ENCODE measurements at places on chromosomes 5 and 9. TPM values are rescaled to one million over a fixed set of nuclear protein-coding genes. Genes with fewer than 3 reads are reported as not detected.
A peak's percentile ranks its signal among the peaks of the same experiment; 100 is the strongest.

- no peak for DNase-seq
- no peaks in the 10 kb centered on the region for H3K27me3 ChIP-seq
- H3K27ac ChIP-seq, result no peak overlapping the region
- no peak overlapping the region for H3K4me3 ChIP-seq
- no peaks in the 10 kb centered on the region for H3K4me1 ChIP-seq
These were observed 42.9 kb downstream of the STARD4 start for GRCh38 chr5:111469293-111469896.

The EIF4E1B gene
- not detected for total RNA-seq

DNA sequence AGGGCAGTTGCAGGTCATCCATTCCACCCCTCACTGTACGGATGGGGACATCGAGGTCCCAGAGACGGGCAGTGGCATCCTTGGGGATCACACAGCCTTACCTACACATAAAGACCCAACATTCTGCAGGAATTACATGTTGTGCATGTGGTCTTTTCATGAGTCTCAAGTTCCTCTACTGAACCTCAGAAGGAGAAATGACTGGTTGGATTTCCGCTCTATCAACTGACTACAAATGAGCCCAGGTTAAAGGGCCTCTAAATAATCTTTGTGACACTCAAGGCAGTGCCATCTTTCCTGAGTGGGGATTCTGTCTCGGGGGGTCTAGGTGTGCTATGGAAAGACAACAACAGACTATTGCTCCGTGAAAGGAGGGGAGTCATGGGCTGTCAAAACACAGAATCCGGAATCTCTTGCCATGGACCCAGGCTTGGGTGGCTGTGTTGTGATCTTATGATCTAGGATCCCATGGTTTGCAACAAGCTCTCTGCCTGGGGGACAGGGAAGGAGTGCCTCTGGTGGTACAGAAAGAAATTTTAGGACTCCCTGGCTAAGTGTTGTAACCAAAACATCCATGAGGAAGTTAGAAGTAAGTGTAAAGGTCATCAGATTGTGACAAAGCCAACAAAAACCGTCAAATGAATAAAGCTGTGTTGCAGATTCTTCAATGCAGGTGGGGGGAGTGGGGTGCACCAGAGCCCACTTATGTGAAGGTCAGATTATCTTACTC lies 1.9 kb upstream of the SLC31A2 start:
- DNase-seq, result no peak
- H3K36me3 ChIP-seq, result no peaks in the 10 kb centered on the region
- H3K27ac ChIP-seq, result no peak overlapping the region
- H3K27me3 ChIP-seq, result no peaks in the 10 kb centered on the region
- H3K4me1 ChIP-seq, result no peaks in the 10 kb centered on the region

DNA sequence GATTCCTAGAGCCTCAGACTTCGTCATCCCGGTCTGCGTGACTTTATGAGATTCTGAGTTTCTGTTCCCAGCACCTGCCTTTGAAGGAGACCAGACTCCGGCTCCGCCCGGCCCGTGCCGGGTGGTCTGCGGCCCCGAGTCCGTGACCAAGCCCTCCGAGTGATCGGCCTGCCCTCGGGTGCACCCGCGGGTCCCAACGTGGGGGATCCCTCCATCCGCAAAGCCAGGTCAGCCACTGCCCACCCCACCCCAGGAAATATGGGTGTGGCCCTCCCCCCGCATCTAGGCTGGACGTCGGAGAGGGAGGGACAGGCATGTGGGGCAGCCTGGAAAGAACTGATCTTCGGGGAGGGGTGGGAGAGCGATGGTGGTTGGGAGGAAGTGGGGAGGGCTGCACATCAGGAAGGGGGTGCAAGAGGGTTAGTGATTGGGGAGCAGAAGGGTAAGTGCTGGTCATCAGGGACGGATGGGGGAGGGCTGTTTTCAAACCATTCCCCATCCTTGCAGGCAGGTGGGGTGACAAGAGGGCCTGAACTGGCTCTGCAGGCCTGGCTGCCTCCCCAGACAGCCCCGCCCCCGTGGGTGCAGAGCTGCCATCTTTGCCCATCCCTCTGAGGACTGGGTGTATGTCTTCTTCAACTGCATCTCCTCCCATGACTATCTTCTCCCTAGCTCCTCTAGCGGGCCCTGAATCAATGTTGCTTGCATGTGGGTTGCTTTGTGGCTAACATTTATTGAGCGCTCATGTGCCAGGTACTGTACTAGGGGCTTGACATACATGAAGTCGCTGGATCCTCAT lies 747 bp downstream of the LRSAM1 start:
- H3K4me1 ChIP-seq, result peaks cover 9% of the 10 kb centered on the region
- DNase-seq, result peak; percentile 68
- H3K4me3 ChIP-seq, result peak overlapping the region; percentile 96
- H3K27ac ChIP-seq, result peak overlapping the region; percentile 95

GRCh38 chr5:121675924-121676323 lies 175.8 kb upstream of the FTMT start:
- H3K27me3 ChIP-seq, result no peaks in the 10 kb centered on the region
- no peak overlapping the region for H3K27ac ChIP-seq
- no peaks in the 10 kb centered on the region for H3K4me1 ChIP-seq
- no peak overlapping the region for H3K4me3 ChIP-seq

The PTTG1 gene
- 104 TPM for total RNA-seq

DNA sequence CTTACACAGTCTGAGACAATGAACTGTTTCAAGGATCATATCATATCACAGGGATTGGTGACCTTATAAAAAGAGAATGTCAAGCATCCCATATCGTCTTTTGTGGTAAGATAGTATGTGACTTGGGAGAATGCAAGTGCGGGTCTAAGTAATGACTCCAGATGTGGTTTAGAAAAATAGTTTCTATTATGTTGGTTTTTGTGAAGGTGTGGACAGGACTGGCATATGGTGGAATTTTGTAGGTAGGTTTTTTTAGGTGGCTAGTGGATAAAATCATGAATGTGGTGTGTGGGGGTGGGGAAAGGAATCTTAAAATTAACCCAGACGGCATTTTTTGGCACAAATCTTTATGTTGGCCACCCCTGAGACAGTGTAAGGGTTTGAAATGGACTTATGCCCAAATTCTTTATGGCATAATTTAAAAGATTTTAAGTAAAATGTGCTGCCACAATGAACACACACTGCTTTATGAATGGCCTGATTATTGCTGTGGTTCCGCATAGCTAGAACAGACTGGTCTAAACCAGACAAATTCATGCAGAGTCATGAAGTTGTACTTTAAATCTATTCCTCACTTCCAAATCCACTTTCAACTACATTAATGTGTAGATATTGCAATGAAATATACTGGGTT lies 204.8 kb upstream of the HAPLN1 start:
- peaks cover 5% of the 10 kb centered on the region for H3K4me1 ChIP-seq
- H3K4me3 ChIP-seq, result no peak overlapping the region
- H3K27me3 ChIP-seq, result no peaks in the 10 kb centered on the region
- no peak for DNase-seq
- H3K36me3 ChIP-seq, result no peaks in the 10 kb centered on the region

The ADRB2 gene
- total RNA-seq, result 1.2 TPM

- DNase-seq, result no peak
- H3K36me3 ChIP-seq, result no peaks in the 10 kb centered on the region
- H3K4me3 ChIP-seq, result no peak overlapping the region
- no peaks in the 10 kb centered on the region for H3K27me3 ChIP-seq
These were observed 88.8 kb downstream of the PPIC start for GRCh38 chr5:122947772-122948171.

Data from colonic mucosa (tissue), 4 donors.